Activated T-helper 1 cell treated with Interleukin-2 at 50 U/mL for 16 hours (primary cell): ENCODE measurements at places on chromosomes 13 and 19.

GRCh38 chr19:51493776-51494175 lies 7.8 kb downstream of the SIGLEC12 start:
- DNase-seq, result no peak

DNA sequence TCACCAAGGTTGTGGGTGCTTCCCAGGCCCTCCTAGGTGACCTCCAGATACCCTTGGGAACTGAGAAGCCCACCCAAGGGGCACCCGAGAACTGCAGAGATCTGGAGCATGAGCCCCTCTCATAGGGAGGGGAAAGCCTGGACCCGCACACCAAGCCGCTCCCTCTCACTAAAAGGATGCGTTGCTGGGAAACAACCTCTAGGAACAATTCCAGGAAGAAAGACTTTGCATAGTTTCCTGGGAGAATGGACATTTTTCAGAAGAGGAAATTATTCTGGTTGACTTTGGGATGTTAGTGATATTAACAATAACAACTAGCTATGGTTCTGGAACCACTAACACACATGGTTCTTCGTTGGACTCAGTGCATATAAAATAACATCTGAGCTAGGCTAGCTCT lies 64.6 kb downstream of the SLC7A1 start:
- no peak for DNase-seq

DNA sequence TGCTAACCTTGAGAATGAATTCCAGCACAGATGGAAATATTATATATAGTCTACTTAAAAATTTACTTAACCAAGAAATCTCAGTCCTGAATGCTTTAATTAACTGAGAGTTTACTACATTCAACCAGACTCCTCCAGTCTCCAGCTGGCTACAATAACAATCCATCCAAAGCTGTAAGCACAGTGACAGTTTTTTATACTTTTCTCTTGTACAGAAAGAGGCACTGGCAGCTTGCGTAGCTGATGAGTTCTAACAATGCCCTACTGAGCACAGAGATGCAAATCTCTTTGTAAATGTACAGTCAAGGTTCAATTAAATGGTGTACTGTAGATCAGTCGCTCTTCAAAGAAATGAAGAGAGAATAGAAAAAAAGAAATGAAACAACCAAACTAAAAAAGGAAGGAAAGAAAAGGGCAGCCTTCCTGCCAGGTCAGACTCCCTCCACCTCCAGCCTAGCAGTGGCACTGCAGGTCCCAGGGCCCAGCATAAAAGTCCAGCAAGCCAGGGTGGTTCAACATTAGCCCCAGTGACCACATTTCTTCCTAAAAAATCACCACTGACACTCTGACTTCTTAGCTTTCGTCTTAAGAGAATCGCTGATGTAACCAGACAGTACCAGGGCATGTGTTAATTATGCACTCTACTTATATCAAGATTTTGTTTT lies 88.4 kb downstream of the SACS start:
- no peak for DNase-seq

- DNase-seq, result no peak
Measured at GRCh38 chr19:3513229-3514140, 7.4 kb downstream of the FZR1 start.

DNA sequence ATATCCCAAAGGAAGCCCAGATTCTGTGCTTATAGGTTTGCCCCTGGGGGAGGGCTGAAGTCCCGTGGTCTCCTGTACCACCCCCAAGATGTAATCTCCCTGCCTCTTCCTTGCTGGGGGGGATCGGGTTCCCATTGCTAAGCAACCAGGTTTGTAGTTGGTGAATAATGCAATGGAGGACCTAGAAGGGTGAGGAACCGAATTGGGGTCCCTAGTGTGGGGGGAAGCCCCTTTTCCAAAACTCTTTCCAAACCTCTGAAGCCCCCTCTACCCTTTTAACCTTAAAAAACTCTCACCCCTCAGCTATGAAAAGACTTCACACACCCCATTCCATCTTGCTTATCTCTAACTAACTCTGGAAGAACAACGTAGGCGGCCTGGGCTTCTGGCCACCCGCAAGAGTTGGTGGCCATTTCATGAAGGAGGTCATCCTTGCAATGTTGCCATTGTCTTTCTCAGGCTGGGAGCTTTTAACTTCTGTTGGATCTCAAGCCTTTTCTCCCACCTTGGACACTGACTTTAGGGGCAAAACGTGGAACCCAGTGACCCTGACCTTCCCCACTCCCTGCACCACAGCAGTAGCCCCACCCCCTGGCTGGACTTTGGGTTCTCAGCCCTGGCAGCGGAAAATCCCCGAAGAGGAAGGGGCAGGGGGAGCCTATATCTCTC lies 661 bp downstream of the PALM3 start:
- no peak for DNase-seq

- no peak for DNase-seq
Measured at GRCh38 chr13:38462605-38463004, 113.0 kb downstream of the UFM1 start.

DNA sequence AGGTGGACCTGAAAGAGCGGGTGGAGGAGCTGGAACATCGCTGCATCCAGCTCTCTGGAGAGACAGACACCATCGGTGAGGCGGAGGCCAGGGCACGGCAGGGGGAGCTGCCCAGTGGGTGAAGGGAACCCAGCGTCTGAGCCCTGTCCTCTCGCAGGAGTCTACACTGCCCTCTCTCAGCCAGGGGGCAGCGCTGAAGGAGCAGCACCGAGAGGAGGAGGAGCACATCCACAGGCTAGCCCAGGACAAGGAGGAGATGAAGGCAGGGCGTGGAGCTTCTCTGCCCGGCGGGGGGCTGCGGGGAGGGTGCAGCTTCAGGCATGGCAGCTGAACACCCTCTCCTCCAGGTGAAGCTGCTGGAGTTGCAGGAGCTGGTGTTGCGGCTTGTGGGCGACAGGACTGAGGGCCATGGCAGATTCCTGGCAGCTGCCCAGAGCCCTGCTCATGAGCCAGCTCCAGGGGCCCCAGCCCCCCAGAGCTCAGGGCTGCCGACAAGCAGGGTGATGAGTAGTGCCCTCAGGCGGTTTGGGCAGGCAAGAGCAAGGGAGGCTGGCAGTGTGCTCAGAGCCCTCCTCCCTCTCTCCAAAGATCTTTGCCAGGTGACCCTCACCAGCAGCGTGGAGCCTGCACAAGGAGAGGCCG lies 31.4 kb upstream of the ZNF492 start:
- no peak for DNase-seq

- no peak for DNase-seq
Measured at GRCh38 chr19:29815231-29815630, 3.4 kb downstream of the CCNE1 start.

- no peak for DNase-seq
Measured at GRCh38 chr19:19602136-19602712, 16.3 kb downstream of the PBX4 start.

GRCh38 chr13:44243198-44243857 lies 130.3 kb upstream of the SERP2 start:
- no peak for DNase-seq

DNA sequence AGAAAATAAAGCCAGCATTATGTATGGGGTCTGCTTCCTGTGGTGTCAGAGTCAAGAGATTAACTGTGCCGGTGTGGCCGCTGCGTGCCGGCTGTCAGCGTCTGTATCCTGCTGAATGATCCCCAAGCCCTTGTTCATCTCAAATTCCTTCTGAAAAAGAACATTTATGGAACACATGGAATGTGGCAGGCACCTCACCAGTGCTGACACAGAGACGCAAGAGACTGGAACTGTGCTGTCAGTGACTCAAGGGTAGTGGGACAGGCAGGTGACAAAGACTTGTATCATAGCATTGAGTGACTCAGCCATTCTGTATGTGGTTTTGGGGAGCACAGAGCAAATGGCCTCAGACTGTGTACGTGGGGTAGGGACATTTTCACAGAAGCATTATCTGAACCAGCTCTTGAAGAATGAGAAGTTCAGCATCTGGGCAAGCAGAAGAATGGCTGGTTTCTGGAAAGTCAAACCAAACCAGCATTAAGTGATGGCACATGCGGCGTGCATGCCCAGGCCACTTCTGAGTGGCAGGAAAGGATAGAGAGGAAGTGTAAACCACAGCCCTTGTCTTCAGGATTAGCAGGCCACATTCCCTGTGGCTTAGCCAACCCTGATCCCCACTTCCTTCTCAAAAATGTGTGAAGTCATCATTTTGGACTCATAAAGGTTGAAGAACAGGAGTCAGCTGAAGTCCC lies 54.0 kb upstream of the IRS2 start:
- no peak for DNase-seq

DNA sequence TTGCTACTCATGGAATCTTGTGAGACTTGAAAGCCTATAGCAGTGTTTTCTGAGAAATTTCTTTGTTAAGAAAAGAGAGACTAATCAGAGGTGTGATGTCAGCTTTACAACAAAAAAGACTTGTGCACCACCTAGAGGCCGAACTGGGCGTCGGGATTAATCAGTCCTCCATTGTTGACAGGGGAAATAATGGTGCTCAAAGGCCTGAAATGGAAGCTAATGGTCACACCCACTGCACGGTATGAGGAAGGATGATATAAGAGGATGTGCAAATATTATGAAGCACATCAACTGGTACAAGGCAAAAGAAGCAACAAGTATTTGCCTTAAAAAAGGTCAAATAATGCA lies 480.2 kb upstream of the MIR17HG start:
- no peak for DNase-seq
